Ureter (tissue), 1 donor: ENCODE measurements at places on chromosomes 1 and 21. TPM values are rescaled to one million over a fixed set of nuclear protein-coding genes. Genes with fewer than 3 reads are reported as not detected.

The CNTN2 gene
- total RNA-seq, result 0.42 TPM

The DNASE2B gene
- total RNA-seq, result 0.34 TPM

The SPRR3 gene
- 79.0 TPM for total RNA-seq

DNA sequence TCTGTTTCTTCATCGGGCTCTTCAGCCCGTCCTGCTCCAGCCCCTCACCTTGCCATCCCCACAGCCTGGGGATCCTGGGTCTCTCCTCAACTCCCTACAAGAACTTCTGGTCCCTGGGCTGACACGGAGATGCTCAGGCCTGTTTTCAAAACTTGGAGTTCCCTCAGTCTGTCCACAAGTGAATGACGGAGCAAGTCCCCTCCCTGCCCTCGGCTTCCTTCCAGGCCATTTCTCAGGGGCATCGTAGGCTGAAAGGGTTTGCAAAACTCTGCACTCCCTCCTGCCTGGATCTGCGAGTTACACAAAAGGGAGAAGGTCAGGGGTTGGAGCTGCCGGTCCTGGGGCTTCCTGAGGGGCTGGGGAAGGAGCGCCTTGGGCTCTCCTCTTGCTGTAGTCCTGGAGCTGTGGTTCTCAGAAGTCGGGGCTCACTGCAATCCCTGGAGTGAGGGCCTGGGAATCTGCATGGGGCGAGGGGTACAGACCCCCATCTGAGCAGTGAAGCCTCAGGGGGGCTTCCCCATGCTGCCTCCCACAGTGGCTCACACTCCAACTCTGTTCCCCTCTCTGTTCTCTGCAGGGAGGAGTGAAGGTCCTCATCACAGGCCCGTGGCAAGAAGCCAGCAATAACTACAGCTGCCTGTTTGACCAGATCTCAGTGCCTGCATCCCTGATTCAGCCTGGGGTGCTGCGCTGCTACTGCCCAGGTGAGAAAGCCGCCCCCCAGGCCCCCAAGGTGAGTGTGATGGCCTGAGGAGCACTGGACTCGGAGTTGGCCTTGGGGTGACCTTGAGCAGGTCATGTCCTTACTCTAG lies 100.6 kb upstream of the VAMP3 start:
- no peak for DNase-seq

DNA sequence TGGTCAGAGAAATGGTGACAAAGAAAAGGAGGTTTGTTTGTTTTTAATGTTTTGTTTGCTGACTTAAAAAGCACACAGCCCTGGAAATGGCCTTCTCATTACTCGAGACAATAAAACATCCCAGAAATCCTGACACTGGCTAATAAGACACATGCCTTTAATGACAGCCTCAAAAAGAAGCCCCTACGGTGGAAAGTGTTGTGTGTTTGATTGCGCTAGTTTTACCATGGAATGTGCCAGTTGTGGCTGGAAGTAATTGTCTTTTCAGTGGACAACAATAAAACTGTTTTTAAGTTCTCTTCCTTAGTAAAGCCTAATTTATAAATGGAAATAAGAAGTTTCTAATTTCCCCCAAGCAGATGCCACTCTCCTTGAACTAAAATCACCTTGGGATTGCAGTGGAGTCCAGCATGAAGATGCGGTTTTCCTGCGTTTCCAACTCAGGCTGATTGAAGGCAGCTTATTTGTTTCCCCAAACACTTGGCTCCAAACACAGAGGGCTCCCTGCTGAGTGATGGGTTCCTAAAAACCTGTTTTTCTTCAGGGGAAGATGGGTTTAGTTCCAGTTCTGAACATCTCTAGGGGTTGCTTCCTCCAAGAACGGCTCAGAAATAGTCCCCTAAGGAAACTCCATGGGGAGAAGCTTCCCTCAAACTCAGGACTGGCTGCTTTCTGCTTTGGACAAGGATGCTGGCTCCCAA lies 54.3 kb downstream of the CD247 start:
- no peak for DNase-seq

- DNase-seq, result no peak
Observed at GRCh38 chr21:38295997-38296764, 39.4 kb downstream of the KCNJ15 start.

The SAMSN1 gene
- total RNA-seq, result 8.3 TPM

GRCh38 chr1:244965185-244966030 lies 101.1 kb upstream of the HNRNPU start:
- no peak for DNase-seq

GRCh38 chr1:205834751-205835150 lies 15.2 kb downstream of the PM20D1 start:
- DNase-seq, result no peak

The ALG6 gene
- total RNA-seq, result 14.4 TPM

DNA sequence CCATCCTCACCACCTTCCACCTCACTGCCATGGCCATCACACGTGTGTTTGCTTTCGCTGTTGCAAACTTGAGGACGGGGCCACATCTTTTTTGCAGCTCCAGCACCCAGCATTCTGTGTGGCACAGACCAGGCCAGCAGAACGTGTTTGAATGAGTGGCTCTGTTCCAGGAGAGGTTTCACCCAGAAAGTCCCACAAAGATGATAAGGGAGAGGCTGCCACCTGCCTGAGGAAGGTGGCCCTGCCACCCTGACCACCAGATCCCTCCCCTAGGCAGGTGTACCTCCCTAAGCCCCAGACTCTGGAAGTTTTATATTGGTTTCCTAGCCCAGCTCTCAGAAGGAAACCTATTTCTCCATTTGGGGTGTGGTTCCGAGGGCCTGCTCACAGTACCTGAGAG lies 252.1 kb downstream of the KAZN start:
- DNase-seq, result no peak

The CD5L gene
- total RNA-seq, result not detected

DNA sequence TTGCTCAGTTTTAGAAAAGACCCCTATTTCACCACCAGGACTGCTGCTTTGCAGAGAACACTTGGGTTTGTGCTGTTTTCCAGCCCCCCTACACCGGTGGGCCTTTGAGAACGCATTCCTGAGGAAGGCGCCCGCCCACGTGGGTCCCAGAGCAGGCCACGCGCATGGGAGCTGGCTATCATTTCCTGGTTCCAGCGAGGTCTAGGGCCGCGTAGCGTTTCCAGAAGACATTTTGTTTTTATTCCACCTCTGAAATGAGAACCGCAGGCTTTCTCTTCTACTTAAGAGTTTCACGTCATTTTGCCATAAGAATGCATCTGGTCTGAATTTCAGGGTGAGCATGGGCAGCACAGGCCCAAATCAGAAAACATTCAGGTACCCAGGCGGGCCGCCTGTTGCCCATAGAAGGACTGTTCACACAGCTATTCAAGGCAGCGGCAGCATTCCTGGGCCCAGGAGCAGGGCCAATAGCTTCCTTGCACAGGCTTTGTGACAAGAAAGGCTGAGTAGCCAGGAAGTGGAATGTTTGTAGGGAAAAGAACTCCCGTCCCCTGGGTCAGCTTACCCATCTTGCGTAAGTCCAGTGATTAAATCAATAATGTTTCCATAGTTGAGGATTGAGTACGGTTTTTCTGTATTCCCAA lies 1.4 kb upstream of the KLHL21 start:
- peak; percentile 81 for DNase-seq

DNA sequence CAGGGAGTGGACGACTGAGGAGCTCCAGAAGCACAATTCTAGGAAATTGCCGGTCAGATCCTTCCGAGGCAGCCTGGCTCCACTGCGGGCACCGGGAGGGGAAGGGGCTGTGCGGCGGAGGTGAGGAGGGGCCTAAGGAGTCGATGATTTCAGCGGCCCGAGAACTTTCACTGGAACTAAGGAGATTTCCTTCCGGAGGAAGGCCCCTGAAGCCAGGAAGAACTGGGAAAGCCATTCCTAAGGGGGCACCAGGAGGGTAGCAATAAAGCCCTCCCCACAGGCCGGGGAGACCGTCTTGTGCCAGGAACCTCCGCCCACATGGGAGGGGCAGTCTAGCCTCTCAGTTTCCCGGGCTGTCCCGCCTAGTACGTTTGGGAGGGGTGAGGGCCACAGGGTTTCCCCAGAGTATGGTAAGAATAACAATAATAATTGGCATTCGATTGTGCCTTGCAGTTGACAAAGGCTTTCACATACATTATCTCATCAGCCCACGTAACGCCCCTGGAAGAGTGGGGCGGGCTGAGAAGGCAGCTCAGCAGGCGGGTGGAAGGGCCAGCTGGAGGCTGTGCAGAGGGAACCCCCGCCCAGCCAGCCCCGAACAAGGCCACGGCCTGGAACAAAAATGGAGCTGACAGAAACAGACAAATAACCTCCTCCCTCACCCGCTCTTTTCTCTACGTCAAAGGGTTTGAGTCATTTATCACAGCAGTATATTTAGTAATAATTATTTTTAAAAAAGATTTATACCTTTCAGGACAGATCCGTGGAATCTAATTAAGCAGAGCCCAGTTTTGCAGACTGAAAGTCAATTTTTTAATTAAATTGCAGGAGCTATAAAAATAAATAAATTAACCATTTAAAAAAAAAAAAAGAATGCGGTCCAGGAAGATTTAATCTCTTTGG lies 19.8 kb downstream of the NPR1 start:
- DNase-seq, result peak; percentile 71

GRCh38 chr1:26268290-26269197 lies 11.3 kb upstream of the SH3BGRL3 start:
- DNase-seq, result no peak
